ENCODE measurements at places on chromosomes 2 and 18.

GRCh38 chr18:51195086-51195450 is 2.4 kb downstream of the MEX3C start:
- DNase-seq, result no peak

DNA sequence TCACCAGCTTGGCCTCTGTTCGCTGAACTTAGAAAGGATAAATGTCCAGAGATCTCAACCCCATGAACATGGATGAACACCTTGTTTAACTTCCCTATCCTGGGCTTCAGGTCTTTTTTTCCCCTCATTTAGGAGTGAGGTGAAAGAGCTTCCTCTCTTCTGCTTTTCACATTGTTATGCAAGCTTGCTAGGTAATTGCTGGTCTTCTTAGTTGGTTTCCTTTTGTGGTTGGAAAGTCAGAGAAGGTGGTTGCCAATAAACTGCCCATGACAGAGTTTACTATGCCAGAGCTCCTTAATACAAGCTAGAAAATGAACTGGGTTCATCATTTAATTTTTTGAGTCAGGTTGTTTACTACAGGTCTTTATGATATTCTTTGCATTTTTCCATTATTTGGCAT is 16.6 kb downstream of the SLC9A4 start:
- no peak for DNase-seq

GRCh38 chr18:30387401-30387800 is 655.1 kb downstream of the DSC3 start:
- DNase-seq, result no peak

- no peak for DNase-seq
These were observed 46.1 kb downstream of the SPRED2 start for GRCh38 chr2:65386344-65386743.

- DNase-seq, result no peak
These were observed 1315.1 kb downstream of the SUCLG1 start for GRCh38 chr2:83143946-83144345.

DNA sequence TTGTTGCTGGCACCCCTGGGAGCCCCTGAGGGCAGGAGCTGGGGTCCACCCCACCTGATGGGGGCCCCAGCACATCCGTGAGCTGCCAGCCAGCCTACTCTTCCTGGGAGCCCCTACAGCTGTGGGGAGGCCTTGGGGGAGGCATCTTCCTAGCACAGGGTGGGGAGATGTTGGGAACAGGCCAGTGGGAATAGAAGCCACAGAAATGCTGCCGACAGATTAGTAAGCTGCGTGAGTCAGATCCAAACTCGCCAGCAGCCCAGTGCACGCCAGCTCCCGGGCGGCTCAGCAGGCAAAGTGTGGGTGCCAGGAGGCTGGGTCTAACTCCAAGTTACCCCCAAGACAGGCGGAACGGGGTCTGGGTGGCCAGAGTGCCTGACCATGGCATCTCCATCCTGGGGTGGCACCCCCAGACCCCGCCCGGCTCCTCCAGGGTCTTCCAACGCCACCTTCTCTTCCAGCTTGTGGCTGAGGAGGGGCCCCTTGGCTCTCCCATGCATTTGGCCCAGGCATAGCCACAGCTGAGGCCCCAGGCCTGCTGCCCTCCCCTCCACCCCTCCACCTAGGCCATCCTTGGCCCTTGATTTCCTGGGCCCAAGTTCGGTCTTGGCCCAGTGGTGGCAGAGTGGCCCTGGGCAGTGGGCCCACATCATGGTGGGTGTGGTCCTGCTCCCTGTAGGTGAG is 15.3 kb downstream of the CROCC2 start:
- no peak for DNase-seq

- no peak for DNase-seq
These were observed 6.1 kb upstream of the DCC start for GRCh38 chr18:52333860-52334259.

DNA sequence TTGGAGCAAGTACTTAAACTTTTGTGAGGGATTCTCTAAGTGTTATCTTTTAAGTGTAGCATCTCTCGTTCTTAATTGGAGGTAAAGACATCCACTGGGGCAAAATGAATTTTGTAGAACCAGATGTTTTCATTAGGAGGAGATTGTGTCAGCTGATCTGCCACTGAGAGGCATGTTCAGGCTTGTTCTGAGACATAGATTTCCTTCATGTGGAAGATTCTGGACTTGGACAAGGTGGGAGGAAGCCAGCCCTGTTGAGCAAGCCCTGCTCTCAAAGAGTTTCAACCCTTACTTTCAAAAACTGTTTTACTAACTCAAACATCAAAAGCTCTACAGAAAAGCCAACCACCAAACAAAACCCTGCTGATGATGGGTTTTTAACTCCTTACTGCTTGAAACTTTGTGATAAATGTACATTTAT is 6.5 kb downstream of the MAP4K4 start:
- DNase-seq, result no peak

DNA sequence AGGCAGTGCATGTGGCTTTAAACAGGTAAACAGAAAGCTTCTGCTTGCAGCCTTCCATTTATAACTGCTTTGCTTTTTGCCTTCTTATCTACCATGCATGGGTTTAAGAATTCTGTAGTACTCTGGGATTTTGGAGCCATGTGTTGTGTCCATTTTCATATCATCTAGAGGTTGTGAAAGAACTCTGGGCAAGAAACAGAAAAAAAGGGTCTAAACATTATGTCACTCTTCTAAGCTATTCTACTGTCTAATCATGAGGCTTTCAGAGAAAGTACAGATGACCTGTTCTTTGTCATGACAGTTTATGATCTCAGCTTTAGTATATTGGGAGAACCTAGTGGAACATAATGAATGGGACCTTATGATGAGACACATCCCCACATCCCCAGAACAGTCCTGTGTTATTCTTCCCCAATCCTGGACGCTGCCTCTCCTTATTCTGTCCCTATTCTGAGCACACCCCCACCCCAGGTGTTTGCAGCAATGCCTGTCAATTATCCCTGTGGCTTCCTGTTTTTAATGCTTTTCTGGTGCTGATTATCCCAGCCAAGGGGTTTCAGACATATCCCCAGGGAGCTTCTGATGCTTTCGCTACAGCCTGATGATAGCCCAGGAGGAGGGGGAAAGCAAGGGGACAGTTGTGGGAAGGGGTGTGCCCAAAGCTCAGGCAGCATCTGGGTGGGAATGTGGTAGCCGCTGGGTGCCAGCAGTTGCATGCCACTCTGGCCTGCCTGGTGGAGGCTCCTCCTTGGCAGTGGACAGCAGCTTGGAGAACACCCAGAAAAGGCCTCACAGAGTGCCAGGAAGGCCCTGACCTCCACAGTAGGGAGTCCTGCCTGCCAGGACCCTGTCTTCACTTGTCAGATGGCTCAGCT is 169.5 kb upstream of the MAP3K20 start:
- no peak for DNase-seq

GRCh38 chr18:2965797-2966196 is 47.1 kb downstream of the LPIN2 start:
- no peak for DNase-seq

DNA sequence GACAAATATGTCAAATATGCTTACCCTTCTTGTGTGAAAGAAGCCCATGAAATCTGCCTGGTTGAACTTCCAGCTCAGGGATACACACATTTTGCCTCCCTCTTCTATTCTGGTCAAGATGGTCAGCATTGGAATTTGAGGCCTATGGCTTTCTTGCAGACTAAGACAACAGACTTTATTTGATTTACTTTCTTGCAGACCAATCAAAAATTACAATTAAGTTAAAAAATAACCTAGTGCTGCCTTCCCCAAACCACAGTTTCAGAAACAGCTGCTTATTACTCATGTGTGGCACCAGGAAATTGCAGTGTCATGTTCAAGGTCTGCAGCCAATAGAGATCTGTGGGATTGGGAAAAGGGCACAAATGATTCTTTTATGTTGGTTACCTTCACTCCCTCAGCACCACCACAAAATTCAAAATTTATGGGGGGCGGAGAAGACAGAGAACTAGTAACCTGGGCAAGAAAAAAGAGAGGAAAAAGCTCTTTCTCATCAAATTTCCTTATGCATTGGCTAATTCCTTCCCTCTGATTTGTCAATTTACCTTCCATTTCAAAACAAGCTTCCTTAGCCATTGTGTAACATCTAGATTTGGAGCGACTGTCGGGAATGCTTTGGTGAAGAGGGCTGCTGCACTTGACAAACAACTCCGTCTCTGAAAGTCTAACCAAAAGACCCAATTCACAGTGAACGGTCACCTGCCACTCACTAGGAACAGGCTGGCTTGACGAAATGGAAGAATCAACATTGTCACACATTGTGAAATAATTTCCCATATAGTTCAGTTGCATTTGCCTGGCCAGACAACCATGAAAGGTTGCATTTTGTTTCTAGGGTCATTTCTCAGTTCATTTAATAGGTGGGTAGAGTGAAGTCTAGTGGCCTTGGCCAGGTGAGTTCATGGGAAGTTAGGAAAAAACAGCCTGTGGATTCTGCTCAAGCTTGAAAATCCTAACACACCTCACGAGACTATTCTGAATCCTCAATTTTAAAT is 100.4 kb upstream of the FZD5 start:
- no peak for DNase-seq

GRCh38 chr2:31193806-31194205 is 23.5 kb downstream of the CAPN14 start:
- DNase-seq, result no peak

All from stimulated activated CD4-positive, alpha-beta T cell treated with anti-CD3 and anti-CD28 coated beads, TNF-alpha, amount 100 ng/mL, for 4 hours (primary cell).